CD4-positive, alpha-beta T cell treated with Interleukin-6 for 4 hours (primary cell): ENCODE measurements at places on chromosomes 1 and 21.

DNA sequence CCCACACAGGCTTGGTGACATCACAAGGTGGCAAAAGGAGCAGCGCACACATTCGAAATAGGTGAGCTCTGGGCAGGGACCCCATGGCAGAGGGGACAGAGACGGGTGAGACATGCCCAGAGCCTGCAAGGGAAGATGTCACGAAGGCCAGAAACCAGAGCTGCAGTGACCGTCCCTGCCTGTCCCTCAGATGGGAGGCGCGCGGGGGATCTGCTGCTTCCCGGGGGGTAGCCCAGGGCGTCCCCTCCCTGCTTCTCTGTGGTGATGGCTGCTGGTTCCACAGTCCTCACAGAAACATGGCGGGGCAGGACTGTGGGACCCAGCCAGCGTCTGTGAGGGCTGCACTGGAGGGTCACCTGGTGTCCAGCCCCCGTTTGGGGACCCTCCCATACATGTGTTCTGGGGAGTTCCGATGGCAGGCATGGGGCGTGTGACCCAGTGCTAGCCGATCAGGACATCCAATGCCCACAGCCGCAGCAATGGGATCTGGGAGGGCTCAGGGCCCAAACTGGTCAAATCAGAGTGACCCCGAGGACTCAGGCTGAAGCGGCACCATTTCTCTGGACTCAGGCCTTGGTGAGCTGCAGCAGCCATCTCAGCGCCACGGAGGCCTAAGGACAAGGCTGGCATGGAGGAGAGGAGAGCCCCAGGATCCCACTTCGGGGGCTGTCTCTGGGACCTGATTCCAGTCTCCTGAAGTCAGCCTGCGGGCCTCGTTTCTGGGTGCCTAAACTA is 20.7 kb upstream of the SPSB1 start:
- no peak for DNase-seq

DNA sequence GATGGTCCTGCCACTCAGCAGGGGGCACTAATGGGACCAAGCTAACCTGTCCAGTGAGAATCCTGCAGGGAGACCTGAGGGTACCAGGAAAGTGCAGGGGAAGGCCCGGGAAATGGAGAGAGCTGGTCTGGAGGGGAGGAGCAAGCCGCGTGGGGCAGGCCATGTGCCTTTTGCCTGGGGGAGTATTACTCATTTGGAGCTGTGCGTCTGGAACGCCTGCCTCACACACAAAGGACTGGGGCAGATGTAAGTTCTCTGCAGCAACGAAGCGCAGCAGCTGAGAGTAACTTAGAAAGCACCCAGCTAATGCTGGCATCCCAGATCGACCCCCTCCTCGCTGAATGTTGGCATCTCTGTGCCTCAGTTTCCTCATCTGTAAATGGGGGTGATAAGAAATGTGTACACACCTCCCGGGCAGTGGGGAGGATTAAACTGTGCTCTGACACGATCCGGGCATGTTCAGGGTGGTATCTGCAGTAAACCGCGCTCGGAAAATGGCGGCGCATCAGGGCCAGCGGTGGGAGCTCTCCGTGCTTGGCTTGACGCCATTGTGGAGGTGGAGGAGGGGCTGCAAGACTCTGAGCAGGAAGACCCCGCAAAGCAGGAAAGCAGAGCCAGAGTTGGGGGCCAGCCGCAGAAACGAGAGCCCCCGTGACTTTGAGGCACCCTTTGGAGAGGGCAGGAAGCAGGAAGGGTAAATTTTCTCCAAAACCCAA is 212.5 kb downstream of the NPHP4 start:
- DNase-seq = no peak

DNA sequence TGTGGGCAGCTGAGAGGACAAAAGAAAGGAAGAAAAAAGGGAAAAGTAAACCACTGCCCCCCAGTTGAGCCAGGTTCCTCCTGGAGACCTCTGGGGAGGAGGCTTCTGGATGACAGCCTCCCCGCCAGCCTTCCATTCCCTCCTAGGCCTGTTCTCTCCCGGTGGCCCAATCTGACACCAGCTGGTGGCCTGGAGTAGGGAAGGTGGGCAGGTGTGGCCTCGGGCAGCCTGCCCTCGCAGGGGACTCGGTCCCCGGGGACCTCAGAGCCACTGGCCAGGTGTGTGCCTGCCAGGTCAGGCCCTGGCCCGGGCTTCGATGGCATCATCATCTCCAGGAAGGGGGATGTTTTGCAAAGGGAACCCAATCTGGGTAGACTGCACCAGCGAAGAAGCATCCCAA is 159.0 kb downstream of the CASZ1 start:
- no peak for DNase-seq

- no peak for DNase-seq
Measured at GRCh38 chr1:180785291-180785690, 127.4 kb upstream of the KIAA1614 start.

DNA sequence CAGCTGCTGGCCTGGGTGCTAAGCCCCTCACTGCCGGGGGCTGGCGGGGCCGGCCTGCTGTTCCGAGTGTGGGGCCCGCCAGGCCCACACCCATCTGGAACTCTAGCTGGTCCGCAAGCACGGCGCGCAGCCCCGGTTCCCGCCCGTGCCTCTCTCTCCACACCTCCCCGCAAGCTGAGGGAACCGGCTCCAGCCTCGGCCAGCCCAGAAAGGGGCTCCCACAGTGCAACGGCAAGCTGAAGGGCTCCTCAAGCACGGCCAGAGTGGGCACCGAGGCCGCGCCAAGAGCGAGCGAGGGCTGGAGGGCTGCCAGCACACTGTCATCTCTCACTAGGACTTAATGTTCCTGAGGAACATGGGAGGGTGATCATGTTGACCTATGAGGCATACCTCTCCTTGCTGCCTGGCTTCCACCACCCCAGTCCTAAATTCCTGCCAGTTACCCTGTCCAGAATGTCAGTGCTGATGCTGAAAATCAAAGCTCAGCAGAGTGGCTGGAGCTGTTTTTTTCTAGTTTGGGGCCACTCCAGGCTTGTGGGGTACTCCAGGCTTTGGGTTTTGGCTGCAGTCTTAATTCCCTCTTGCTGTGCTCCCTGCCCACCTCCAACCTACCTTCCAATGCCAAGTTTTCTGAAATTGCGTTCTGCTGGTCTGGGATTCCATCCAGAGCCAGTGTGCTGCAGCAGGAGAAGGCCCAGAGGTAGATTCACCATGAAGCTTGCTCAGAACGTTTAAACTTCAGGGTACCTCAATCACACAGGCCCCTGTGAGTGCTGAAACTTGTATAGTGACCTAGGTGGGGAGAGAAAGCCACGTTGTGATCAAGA is 44.2 kb upstream of the LPGAT1 start:
- no peak for DNase-seq

DNA sequence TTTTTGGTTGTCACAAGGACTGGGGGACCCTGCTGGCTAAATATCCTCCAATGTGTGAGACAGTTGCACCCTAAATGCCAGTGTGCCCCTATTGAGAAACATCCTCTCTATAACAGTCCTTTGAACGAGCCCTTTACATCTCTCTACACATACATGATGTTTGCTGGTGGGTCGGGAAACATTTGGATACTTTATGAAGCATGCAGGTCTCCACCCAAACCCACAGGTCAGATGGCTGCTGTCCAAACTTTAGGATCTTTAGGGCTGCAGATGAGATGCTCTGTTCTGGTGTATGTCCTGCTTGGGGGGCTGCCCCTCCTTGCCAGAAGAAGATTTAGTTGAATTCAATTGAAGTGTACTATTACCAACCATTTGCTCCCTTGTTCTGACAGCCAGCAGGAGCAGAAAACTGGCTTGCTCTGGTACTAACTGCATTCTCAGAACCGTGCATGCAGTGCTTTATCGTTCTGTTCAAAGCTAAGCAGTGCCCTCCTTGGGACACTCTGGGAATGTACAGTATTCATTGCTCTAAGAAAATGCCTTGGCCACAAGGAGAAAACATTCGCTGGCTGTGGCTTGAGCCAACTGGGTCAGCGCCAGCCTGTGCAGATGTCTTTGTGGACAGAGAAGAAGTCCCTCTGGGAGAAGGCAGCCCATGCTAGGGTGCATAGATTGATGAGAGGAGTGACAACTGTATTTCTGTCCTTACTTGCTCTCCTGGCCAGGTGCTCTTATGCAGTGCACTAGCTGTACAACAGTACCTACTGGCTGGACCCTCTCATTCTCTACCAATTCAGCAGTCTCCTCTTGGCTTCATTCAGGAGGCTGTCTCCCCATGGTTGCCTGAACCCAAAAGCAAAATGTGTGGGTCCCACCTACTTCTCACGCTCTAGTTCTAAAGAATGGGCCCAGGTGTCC is 61.4 kb upstream of the DIRAS3 start:
- DNase-seq = no peak

DNA sequence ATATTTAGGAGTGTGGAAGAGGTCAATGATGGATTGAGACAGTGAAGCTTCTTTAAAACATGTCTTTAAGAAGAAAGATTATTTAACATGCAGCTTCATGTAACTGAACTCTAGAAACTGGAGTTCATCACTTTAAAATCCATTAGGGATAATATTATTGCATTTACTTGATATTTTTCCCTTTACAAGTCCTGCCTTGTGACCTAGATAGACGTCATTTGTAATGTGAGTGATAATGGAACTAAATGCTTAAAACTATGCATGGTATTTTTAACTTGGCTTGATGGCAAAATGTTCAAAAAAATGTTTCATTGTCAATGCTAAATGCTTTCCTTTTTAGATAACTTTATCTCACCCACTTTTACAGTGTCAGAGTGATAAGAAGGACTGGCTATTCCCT is 723.7 kb downstream of the RWDD3 start:
- DNase-seq = no peak

DNA sequence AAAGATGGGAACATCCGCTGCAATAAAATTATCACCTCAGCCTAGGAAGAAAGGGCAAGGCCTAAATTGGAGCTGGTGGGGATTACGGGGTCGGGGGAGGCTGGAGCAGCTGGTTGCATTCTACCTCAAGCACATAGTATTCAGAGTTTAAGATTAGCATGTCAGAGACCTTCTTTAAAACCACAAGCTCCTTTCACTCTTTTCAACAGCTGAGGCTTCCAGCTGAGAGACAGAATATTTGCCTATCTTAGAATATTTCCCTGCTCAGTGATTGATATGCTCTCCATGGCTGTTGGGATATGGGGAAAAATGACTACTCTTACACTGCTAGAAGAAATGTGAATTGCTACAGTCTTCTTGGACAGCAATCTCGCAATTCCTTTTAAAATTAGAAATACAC is 248.6 kb downstream of the TBX15 start:
- DNase-seq = no peak

DNA sequence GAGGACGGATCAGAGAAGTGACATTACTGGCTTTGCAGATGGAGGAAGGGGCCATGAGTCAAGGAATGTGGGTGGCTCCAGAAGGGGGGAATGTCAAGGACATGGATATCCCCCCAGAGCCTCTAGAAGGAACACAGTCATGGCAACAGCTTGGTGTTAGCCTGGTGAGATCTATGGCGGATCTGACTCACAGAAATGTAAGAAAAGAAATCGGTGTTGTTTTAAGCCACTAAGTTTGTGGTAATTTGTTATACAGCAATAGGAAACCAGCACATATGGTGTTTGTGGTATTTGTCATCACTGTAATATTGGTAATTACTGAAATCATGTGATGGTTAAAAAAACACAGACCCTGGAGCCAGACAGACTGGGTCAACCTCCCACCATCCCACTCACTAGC is 236.2 kb downstream of the SETD4 start:
- DNase-seq = no peak

DNA sequence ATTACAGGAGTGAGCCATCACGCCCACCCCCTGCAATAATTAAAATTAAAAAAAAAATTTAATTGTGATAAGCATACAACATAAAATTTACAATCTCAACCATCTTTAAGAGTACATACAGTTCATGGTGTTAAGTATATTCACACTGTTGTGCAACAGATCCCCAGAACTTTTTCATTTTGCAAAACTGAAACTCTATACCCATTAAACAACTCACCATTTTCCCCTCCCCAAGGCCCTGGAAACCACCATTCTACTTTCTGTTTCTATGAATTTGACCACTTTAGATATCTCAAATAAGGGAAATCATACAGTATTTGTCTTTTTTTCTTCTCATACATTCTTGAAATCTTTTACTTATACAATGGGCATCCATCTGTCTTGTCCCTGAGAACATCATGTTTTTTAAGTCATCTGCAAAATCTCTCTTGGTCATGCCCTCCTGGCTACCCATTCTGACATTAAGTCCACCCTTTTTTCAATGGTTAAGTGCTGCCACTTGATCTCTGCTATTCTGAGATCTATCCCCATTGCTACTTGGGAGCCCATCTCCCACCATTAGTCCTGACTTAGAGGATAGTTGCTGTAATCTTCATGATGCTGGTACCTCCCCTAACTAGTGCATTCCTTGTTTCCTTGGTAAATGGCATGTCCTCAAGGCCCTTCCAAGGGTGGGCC is 39.4 kb upstream of the ZFYVE9 start:
- DNase-seq = no peak

GRCh38 chr1:86849756-86850155 is 64.2 kb downstream of the SELENOF start:
- no peak for DNase-seq

DNA sequence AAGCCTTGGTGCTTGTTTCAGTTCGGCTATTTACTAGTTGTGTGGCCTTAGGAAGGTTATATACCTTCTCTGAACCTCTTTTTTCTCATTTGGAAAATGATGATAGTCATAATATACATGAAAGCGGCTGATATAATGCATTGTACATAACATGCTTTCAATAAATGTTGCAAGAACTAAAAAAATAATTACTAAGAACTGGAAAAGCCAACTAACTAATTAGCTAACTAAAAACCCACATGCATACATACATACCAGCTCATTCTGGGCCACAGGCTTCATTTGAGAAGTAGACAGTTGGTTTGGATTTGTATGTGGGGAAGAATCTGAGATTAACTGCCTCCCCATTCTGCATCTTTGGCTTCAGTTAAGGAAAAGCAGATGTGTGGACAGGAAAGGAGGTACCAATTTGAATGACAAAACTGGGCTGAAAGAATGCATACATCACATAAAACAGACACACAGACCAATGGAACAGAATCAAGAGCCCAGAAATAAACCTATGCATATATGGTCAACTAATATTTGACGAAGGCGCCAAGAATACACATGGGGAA is 217.9 kb downstream of the TM2D1 start:
- no peak for DNase-seq

- no peak for DNase-seq
Measured at GRCh38 chr1:65509912-65510680, 89.6 kb downstream of the LEPR start.

DNA sequence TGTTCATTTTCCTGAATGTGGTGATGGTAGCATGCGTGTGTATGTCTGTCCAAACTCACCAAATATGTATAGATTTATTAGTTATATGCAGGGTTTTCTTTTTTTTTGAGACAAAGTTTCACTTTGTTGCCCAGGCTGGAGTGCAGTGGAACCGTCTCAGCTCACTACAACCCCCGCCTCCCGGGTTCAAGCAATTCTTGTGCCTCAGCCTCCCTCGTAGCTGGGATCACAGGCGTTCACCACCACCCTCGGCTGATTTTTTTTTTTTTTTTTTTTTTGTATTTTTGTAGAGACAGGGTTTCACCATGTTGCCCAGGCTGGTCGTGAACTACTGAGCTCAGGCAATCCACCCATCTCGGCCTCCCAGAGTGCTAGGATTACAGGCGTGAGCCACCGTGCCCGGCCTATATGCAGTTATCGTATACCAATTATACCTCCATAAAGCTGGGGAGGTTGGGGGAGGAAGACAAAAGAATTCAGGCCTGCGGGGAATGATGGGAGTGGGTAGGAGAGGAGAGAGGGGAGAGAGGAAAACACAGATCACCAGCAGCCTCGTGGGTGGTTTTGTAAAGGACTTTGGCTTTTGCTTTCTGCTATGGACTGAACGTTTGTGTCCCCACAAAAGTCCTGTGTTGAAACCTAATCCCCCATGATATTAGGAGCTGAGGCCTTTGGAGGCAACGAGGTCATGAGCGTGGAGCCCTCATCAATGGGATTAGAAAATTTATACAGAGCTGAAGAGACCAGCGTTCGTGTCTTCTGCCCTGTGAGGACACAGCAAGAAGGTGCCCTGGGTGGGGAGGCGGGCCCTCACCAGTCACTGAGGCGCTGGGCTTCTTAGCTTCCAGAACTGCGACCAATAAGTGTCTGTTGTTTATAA is 4.4 kb upstream of the HNRNPU start:
- DNase-seq = no peak
